ENCODE measurements at places on chromosomes 3 and 15.

DNA sequence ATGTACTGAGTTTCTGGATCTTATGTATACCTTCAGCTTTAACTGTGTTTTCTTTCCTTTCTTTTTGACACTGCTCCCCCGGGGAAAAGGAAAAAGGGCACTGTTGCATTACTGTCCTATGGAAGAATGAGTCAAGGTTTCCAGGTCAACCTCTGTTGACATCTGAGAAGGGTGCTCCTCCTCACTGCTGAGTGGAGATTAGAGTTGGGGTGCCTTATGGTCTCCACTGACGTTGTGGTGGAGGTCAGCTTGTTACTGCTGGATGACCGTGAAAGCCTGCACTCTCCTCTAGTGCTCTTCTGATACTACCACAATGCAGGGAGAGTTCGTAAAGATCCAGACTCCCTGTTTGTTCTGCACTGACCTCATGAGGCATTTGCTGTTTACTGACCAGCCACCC is 252.1 kb upstream of the GRM7 start:
- DNase-seq, result no peak

GRCh38 chr3:190197346-190197763 is 76.7 kb upstream of the P3H2 start:
- no peak for DNase-seq

GRCh38 chr3:181948286-181948685 is 236.6 kb downstream of the SOX2 start:
- DNase-seq, result no peak

- DNase-seq, result no peak
Measured at GRCh38 chr3:108130236-108130635, 39.4 kb upstream of the CD47 start.

GRCh38 chr3:195438371-195438770 is 4.4 kb downstream of the ACAP2 start:
- no peak for DNase-seq

- no peak for DNase-seq
Measured at GRCh38 chr15:43998607-43999006, 171.8 kb downstream of the WDR76 start.

- DNase-seq, result no peak
Measured at GRCh38 chr3:44802011-44802410, 40.4 kb downstream of the KIF15 start.

DNA sequence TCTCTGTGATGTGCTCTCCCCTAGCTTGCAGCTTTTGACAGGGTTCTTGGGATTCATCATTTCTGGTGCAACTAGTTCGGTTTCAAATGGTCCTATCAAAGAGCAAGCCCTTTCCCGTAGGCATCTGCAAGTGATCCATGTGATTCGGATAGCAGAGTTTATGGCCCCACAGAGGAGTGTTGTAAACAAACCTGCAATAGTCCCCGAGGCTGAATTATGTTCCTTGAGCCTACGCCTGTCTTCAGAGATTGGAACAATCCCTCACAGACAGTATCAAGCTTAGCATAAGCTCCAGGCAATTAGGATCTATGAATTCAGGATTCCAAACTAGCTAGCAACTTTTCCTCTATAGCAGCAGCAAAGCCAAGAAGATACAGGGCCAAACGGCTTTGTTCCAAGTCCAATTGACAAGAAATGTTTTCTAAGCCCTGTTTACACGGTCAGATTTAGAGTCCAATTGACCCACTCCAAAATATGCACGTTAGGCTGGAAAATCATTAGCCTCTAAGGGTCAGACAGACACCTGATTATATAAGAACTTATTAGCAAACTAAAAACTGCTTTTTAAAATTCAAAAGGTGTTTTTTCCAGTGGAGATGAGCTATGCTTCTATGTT is 24.8 kb downstream of the LNP1 start:
- DNase-seq, result no peak

- DNase-seq, result no peak
Measured at GRCh38 chr3:130702985-130703384, 43.6 kb downstream of the PIK3R4 start.

- no peak for DNase-seq
Measured at GRCh38 chr15:63597038-63597790, at the start of gene FBXL22. Gene FBXL22 (plus strand): TSS chr15:63597387. CDS start chr15:63597393, 6 bp downstream.

- DNase-seq, result no peak
Measured at GRCh38 chr15:53979051-53979788, 979 bp downstream of the UNC13C start.

DNA sequence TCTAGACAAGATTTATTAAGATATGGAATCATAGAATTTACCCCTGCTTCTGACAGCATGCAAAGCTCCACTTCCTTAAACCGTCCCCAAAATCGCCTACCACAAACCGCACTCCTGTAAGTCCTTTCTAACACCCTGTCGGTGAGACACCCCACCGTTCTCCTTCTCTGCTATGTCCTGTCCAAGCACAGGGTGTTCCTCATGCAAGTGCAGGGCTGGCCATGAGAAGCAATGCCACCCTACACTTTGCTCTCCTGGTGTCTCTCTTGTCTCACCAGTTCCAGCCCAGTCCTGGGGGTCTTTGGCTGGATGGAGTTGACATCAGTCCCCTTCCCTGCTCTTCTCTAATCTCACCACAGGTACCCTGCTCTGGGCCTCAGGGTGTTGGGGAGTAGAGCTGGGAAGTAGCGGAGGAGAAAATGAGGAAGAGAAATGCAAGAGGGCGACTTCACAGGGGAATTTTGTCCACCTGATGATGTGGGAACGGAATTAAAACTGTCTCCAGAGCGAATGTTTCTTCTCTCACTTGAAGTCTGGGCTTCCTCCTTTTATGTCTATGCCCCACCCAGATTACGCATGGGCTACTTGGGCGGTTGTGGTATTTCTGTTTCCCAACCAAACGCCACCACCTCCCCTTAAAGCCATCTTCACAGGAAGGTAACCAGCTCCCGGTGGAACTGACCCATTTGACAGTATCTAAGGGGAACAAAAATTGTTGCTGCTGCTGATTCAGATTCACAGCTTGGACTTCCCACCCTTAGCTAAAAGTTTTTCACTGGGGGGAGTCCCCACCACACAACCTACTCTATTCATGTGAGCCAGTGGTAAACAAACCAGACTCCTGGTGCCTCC is 49.9 kb downstream of the CASR start:
- peak; percentile 47 for DNase-seq

DNA sequence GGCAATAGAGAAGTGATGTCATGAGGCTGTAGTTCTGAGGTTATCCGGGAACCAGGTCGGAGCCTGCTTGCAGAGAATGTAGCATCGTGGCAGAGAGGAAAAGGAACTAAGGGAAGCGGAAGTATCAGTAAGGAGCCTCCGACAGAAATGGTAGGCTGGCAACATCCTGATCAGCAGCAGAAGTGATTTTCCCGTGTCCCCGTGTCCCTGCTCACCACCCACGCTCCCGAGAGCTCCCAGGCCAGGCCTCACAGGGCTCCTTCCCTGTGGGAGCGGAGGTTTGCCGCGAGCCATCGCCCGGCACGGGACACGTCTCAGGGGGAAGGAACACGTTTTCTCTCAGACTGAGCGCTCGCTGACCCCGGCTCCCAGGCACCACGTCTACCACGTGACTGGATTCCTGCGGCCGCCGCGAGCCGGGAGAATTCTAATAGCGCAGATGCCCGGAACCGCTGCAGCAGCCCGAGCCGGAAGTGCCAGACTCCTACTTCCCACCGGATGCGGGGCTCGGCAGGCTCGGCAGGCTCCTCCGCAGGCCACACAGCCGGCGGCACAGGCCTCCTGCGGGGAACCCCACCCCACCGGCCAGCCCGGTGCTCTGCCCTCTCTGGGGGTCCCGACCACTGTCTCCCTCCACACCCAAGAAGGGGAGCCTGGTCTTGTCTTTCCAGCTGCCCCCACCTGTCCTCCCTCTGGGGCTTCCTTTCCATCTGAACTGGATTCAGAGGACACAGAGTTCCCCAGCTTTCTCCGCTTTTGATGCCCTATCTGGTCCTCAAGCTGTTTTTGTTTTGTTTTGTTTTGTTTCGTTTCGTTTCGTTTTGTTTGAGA is 99.3 kb downstream of the BDH1 start:
- DNase-seq, result peak; percentile 66

GRCh38 chr3:20564966-20565365 is 379.0 kb upstream of the SGO1 start:
- no peak for DNase-seq

GRCh38 chr15:55909036-55909811 is 84.2 kb downstream of the NEDD4 start:
- DNase-seq, result no peak

DNA sequence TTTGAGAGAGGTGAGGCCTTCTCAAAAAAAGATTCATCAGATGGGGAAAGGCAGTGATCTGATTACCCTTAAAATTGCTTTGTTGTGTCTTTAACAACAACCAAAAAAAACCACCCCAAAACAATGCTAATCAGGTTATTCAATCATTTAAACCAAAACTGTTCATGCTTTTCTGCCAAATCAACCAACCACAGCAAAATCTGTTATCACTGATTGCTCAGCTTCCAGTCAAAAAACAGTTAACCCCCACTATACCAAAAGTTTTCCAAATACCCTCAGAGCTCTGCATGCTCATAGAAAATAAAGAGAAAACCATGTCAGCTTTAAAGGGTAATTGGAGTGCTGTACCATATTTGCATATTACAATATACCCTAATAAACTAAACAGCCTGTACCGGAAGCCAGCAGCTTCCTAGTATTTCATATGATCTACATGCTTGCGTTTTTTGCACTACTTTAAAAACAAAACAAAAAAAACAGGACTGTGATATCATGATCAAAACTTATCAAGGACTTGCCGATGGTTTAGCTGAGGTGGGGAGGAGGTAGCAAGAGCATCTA is 22.8 kb downstream of the SATB1 start:
- DNase-seq, result no peak

- no peak for DNase-seq
Measured at GRCh38 chr3:188568736-188569135, 414.8 kb downstream of the LPP start.

- DNase-seq, result no peak
Measured at GRCh38 chr3:16932877-16933276, 48.1 kb downstream of the PLCL2 start.

GRCh38 chr3:163809540-163809993 is 1268.7 kb downstream of the SI start:
- DNase-seq, result no peak

- DNase-seq, result no peak
Measured at GRCh38 chr3:142963234-142963515, 299 bp downstream of the PAQR9 start.

GRCh38 chr15:56824175-56824574 is 90.9 kb upstream of the ZNF280D start:
- DNase-seq, result no peak

GRCh38 chr3:4449043-4449805 is 17.8 kb downstream of the SUMF1 start:
- DNase-seq, result no peak

DNA sequence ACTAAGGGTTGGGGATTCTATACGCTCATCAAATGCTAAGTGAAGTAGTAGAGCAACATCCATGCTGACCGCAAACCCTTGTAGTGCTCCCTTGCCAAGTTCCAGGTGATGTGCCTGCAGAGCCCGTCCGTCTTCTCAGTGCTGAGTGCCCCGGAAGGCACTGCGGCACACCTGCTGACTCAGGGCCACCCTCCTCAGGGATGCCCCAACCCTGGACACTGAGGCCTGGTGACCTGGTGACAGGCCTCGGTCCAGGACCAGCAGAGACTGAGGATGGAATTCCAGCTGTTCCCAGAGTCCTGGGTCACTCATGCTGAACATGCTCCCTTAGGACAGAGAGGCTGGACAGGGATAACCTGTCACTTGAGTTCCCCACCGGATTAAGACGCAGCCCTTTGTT is 422.5 kb downstream of the OCA2 start:
- DNase-seq, result no peak

DNA sequence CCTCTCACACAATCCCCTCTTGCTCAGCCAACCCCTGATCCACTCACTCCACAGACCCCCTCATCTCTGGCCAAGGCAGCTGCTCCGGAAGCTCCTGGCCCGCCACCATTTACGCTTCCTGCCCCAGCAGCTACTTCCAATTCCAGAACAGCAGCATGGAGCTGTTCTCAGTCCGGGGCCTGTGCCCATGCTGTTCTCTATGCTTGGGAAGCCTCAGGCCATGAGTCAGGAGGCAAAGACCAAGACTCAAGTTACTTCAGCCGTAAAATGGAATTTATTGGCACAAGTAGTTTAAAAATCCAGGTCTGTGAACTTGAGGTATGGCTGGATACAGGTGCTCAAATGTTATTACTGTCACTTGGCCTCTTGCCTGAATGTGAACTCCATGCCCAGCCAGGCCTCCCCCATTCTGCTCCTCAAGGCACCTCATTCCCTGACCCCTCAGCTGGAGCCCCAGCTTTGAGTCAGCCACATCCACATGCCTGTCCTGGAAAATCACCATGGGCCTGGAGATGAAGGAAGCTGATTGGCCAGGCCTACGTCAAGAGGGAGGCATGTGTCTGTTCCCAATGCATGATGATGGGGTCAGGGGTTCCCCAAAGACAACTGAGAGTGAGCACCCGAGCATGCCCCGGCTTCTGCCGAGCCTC is 31.4 kb upstream of the CACNA2D2 start:
- DNase-seq, result no peak

- DNase-seq, result no peak
Measured at GRCh38 chr3:127458696-127459604, 131.6 kb downstream of the TPRA1 start.

DNA sequence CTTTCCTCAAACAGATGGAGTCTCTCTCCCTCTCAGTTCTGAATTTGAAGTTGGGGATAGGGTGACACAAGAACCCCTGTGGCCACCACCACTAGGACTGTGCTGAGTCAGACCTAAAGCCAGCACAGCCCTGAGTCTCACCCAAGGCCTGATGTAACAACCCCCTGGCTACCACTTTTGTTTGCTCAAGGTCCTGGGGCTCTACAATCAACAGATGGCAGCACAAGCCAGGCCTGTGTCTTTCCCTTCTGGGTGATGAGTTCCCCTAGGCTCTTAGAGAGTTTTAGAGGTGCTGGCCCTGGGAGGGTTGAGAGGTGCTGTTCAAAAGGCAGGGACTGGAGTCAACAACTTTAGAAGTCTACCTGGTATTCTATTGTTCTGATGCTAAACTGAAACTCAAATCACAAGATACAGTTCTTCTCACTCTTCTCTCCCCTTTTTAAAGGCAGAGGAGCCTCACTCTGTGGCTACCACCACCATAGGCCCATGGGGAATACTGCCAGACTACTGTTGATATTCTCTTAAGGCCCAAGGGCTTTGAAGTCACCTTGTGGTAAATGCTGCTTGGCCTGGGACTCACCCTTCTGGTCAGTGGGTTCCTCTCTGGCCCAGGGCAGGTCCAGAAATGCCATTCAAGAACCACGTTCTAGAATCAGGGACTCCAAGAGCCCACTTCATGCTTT is 6.5 kb downstream of the OR5K4 start:
- DNase-seq, result peak; percentile 62

DNA sequence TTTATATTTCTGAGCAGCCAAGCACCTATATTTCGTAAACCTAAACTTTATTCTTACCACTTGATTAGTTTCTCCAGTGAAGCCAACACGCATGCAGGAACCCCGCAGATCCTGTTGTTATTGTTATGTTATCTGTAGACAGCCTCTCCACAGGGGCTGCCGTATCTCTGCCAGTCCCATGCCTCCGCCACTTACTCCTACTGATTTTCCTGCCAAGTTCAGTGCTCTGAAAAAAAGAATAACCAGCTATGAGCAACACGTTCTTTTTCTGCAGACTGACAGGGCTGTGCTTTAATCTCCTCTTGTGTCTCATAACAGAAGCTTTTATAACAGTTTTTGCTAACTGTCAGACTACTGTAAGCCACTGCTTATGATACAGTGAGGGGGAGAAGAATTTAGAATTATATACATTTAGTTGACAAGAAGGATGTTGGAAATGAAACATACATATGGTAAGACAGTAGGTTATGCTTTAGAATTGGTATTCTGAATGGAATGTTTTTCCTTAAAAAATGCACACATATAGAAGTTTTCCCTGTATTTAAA is 347.4 kb downstream of the SI start:
- no peak for DNase-seq

Data from GM06990 (cell line).